Natural killer cell treated with Interleukin-12 subunit alpha and Interleukin-12 subunit beta and Interleukin-15 and Interleukin-18, amount 100 ng/mL, for 72 hours (primary cell): ENCODE measurements at places on chromosomes 13 and 19. TPM values are rescaled to one million over a fixed set of nuclear protein-coding genes. Genes with fewer than 3 reads are reported as not detected.
A peak's percentile ranks its signal among the peaks of the same experiment; 100 is the strongest.

- H3K4me1 ChIP-seq: no peaks in the 10 kb centered on the region
- no peak overlapping the region for H3K27ac ChIP-seq
- H3K36me3 ChIP-seq: no peaks in the 10 kb centered on the region
- no peaks in the 10 kb centered on the region for H3K27me3 ChIP-seq
Measured at GRCh38 chr19:5921516-5922160, 7.6 kb downstream of the CAPS start.

GRCh38 chr13:50227361-50227760 lies 212.1 kb downstream of the KCNRG start:
- peak overlapping the region; percentile 75 for H3K4me3 ChIP-seq
- H3K27me3 ChIP-seq: no peaks in the 10 kb centered on the region
- DNase-seq: no peak
- peaks cover 92% of the 10 kb centered on the region for H3K4me1 ChIP-seq

Gene KLK15
- not detected for total RNA-seq

Gene VSTM1
- not detected for total RNA-seq

Gene ERICH4
- total RNA-seq: not detected

DNA sequence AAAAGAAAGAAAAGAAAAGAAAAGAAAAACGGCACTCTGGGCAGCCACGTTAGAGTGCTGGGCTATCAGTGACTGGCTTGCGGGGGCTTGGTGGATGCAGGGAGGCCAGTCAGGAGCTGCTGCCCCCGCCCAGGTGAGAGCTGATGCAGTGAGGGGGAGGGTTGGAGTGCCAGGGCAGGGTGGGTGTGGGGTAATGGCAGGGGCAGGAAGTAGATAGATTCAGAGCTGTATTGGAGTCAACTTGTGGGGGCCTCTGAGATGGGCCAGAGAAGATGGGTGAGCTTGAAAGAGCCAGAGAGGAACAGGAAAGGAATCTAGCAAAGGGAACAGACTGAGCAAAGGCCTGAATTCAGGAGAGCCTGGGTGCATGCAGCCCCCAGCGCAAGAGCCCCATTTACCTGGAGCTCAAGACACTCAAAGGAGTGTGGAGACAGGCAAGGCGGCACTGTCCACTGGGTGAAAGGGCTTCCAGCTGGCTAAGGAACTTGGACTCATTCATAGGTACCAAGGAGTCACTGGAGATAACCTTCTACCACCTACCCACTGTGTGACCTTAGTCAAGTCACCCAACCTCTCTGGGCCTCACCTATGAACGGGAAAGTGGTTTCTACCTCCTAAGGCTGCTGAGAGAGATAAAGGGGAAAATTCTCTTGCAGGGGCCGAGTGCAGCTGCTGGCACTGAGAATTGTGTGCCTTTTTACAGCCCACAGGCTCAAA lies 20.2 kb downstream of the VSTM2B start:
- H3K27me3 ChIP-seq: peaks cover 8% of the 10 kb centered on the region
- no peak for DNase-seq
- H3K36me3 ChIP-seq: no peaks in the 10 kb centered on the region
- no peak overlapping the region for H3K4me3 ChIP-seq
- no peaks in the 10 kb centered on the region for H3K4me1 ChIP-seq

Gene SYNE4
- 3.0 TPM for total RNA-seq

Gene ZIM2
- not detected for total RNA-seq

GRCh38 chr13:113169277-113170272 lies 11.1 kb downstream of the PROZ start:
- DNase-seq: no peak
- no peaks in the 10 kb centered on the region for H3K27me3 ChIP-seq
- H3K4me3 ChIP-seq: no peak overlapping the region
- H3K36me3 ChIP-seq: peaks cover 16% of the 10 kb centered on the region
